ENCODE measurements at places on chromosomes 6 and 20.

DNA sequence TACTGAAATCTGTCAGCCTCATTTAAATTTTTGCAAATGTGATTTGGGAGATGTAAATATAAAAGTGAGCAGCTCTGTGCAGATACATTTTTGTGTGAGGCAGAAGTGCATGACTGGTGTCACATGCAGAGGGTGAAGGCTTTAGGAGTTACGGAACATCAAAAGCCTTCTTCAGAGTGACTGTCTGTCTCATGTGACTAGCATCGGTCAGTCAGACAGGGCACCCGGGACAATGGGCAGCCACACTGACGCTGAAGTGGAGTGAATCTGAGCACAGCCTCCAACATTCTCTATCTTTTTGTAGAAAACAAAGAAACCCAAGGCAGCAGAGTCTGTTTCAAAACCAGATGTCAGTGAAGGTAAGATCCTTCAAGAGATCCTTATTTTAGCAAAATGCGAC, 7.9 kb upstream of the FAM209A start:
- no peak for DNase-seq

DNA sequence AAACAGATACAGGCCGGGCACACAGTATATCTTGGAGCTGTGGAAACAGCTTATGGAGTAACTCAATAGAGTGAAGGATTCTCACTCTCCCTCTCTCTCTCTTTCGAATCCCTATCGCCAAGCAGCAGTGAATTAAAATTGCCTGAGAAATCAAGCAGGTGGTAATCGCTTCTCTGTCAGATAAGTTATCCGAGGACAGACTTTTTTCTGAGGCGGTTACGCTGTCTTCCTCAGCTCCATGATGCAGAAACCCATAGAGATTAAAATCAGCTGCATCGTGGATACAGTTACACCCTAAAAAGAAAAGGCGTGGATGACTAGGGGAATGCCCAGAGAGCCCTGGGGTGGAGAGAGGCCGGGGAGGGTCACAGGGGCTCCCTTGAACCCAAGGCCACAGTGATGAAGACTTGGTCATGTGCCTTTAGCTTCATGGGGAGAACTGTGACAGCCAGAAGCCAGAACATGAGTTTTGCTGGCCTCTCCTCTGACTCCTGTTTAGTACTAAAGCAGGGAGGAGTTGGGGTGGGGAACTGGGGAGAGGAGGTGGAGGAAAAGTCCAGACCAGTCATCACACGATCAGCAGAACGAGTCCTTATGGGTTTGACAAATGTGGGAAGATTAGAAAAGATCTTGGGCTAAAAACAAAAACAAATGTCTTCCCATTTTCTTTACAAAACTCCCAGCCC, 138.8 kb upstream of the JARID2 start:
- DNase-seq: no peak

GRCh38 chr6:30972816-30973215, 10.7 kb upstream of the MUC21 start:
- no peak for DNase-seq

- no peak for DNase-seq
Measured at GRCh38 chr6:37480951-37481534, 18.6 kb downstream of the CCDC167 start.

DNA sequence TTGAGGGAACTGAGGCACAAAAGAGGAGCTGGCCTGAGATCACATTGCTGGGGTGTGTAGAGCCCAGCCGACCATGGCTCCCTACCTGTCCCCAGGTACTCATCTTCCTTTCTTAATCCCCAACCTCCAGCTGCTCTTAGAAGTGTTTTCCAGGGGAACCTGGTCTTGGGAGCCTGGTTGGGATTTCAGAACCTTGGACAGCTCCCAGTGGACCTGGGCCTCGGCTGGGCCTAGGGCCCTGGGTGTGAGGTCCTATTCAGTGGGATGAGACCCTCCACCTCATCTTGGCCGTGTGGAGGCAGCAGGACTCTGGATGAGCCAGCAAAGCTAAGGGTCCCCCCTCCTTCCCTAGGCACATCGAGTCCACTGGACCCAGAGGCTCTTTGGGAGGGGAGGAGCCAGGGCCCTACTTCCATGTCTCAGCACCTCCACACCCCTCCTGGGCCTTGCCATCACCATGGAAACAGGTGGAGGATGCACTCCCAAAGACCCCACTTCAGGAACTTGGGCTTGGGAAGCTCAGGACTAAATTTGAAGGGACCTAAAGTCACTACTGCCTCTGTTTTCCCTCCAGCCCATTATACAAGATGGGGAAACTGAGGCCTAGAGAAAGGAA, 38.5 kb downstream of the DLGAP4 start:
- DNase-seq: no peak

GRCh38 chr6:108594640-108595039, 33.9 kb downstream of the FOXO3 start:
- DNase-seq: no peak

GRCh38 chr20:15921930-15922329, 651.3 kb downstream of the KIF16B start:
- no peak for DNase-seq

DNA sequence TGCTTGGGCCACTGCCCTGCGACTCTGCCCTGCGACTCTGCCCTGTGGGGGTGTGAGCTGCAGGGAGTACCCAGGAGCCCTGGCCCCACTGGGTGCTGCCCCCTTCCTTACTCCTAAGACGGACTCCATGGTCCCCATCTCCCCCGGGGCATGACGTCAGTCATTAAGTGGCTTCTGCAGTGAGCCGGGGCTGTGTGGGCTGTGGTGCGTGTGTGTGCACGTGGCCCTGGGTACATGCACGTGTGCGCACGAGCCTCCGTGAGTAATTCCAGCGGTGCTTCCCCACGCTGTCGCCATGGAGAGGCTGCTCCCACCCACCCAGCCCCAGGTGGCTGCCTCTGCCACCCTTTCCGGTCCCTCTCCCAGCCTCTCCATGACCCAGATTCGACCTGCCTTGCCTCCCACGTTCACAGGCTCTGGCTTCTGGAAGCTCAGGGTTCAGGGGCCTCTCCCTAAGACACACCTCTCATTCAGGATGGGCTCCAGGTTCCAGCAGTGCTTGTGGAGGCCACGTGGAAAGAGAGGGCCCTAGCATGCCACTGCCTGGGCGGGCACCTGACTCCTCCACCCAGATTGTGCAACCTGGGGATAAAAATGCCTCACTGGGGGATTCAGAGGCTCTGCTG, 88.3 kb downstream of the DLGAP4 start:
- no peak for DNase-seq

- no peak for DNase-seq
Measured at GRCh38 chr6:32621372-32621771, 15.8 kb upstream of the HLA-DQA1 start.

DNA sequence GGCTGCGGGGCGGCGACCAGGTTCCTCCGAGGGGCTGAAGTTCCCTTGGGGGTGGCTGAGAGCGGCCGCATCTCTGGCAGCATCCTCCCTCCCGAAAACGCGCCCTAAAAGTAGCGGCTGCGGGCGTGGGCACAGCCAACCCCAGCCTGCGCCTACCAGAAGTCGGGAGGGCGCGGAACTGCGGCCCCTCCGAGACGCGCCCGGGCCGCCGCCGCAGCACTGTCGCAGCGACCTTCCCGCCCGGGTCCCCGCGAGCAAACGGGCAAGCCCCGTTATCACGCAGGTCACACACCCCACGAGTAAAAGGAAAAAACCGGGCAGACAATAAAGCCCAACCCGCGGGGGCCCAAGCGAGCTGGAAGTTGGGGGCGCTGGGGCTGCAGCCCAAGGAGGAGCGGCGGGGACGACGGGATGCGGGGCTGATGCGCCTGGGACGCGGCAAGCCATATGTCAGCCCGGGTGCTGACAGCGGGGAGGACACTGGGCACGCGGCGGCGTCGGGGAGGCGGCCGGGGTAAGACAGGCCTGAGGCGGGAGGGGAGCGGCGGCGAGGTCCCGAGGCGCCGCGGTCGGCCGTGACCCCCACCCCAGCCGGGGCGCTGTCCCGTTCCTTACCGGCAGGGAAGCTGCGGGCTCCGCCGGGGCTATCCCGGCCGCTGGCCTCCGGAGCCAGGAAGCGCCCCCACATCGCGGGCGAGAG, 659 bp downstream of the CEP85L start:
- DNase-seq: peak; percentile 35
